ENCODE measurements at places on chromosomes 5 and 9.

- DNase-seq = no peak
Observed at GRCh38 chr9:89640801-89641200, 36.0 kb downstream of the GADD45G start.

GRCh38 chr9:89465001-89465451 lies 32.9 kb downstream of the SEMA4D start:
- no peak for DNase-seq

DNA sequence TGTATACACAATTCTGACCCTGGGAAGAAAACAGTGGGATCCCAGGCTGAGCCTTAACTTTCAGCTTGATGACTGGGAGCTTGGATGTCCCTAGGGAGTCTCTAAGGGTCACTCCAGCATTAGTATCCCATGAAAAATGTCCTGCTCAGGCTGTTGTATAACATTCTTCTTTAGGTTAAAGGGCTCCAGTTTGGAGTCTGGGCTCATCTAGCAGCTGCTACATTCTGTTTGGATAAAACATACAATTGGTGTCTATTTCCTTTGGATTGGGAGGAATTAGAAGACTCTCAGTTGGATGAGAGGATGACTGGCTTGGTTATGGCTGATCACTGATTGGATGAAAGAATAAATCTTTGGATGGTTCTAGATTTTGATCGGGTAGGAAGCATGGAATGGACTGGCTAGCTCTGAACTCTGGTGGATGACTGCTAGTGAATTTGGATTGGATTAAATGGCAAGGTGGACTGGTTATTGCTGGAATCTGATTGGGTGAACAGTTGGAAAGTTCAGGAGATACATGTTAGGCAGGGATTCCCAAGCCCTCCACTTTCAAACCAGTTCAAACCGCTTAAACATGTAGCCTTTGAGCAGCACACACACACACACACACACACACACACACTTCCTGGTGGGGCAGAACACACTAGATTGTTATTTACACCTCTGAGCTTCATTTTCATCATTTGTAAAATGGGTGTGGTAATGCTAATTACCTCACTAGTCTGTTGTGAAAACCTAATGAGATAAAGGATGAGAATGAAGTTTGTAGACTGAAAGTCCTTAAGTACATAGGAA lies 7.1 kb upstream of the MYOZ3 start:
- no peak for DNase-seq

DNA sequence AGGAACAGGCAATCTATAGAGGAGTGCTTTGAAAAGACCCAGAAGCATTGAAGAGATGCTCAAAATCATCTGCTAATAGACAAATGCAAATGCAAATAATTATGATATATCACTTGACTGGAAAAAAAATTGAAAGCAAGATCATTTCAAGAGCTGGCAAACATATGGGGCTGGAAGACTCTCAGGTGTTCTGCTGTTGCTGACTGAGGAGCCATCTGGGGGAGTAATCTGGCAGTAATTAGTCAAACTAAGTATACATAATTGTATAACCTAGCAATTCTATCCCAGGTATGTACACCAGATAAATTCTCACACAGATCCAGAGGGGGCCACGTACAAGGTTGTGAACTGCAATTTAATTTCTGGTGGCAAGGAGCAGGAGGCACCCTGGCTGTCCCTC lies 4.6 kb upstream of the HMHB1 start:
- DNase-seq = no peak

- DNase-seq = no peak
Observed at GRCh38 chr5:163407034-163407655, 30.2 kb upstream of the CCNG1 start.

- no peak for DNase-seq
Observed at GRCh38 chr5:88556406-88556805, 287.8 kb upstream of the TMEM161B start.

GRCh38 chr9:91273853-91274552 lies 87.7 kb downstream of the AUH start:
- DNase-seq = no peak

DNA sequence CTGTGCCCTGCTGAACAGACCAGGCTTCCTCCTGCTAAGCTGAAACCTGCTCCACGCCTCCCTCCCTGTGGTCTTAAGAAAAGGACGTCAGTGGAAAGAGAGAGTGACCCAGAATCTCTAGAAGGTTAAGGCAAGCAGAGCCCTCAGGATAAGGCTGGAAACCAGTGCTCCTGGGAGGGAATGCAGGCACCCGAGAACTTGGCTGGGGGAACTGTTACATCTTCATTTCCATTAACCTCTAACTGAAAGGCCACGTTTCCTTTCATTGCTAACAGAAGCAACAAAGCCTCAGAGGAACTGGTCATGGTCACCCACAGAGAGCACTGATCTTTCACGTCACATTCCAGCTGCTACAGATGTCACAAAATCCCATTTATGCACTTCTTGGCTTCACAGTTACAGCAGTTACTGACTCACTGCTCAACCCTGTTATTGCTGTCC lies 26.1 kb upstream of the AKNA start:
- no peak for DNase-seq

DNA sequence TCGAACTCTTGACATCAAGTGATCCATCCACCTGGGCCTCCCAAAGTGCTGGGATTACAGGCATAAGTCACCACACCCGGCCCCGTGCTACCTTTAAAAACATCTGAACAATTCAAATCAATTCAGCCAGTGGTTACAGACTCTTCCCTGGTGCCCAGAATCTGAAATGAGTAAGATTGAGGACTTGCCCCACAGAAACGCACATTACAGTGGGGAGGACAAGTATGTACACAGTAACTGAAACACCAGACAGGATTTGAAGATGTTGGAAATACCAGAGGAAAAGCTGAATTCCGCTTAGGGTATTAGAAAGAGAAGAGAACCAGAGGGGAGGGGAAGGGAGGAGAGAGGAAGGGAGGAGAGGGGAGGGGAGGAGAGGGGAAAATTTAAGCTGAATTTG lies 17.8 kb downstream of the NIM1K start:
- DNase-seq = no peak

DNA sequence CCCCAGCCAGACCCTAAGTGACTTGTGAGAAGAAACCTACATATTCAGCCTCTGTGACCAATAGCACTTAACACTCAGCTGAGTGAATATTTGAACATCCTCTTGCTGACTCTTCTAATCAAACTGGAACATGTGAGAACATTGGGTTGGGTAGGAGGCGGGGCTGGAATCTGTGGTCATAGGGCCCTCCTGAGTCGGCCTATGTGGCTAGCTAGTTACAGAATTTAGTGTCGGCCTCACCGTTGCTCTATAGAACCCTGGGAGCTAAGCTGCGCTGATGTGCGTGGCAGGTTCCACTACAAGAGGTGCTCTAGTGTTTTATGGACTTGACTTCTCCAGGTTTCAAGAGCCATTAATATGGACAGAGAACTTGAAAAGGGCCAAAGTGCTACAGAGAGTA lies 138.8 kb downstream of the DROSHA start:
- no peak for DNase-seq

GRCh38 chr5:169126481-169127021 lies 174.4 kb downstream of the SLIT3 start:
- peak; percentile 34 for DNase-seq

DNA sequence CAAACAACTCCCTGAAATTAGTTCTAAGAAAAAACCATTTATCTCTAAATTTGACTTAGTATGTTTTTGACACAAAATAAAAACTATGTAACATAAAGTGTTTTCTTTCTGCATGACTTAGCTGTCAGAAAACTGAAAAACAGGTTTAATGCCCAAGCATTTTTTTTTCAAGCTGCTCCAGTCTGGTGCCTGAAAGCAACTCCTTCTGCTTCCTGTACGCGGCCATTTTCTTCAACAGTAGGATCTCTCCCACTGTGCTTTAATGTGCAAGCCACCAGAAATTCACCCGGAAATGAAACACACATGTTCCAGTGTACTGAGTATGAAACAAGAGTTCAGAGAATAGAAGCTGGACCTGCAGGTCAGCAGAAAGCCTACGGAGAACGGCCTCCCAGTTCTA lies 161.2 kb downstream of the MED27 start:
- DNase-seq = no peak

DNA sequence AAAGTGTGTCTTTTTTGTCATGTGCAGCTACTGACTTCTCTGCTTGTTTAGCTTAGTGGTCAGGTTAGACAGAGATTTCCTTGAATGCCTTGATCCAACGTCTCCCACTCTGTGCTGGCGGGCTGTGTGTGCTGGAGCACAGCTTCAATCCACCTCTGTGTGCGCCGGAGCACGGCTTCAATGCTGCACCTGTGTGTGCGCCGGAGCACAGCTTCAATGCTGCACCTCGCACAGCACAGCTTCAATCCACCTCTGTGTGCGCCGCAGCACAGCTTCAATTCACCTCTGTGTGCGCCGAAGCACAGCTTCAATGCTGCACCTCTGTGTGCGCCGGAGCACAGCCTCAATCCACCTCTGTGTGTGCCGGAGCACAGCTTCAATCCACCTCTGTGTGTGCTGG lies 69.0 kb upstream of the PHYKPL start:
- DNase-seq = no peak

DNA sequence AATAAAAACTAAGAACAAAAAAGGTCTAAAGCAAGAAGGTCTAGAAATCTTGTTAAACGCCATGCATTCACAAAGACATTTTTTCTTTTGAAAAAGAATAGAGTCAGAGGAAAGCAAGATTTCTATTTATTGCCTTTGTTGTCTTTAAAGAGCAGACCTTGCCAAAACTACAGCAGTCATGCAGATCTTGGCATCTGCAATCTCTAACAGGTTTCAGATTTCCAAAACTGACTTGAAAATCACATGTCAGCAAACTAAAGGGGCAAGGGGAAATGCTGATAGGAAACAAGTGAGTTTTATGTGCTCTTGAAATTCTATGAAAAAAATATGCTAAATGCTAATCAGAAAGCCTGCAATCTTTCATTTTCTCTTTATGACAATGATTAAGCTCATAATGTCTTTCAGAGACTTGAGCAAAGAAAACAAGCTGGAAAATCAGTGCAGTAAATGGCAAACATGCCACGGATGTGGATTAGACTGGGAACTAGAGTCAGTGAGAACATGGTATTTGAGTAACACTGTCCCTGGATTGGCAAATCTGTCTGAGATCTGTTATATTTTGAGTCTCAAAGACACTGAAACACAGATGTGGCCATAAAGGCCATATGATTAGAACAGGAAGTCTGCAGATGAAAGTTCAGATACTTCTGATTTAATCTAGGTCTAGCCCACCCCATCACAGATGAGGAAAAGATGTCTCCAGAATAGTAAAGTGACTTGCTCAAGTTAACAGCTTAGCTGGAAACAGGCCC lies 361.4 kb upstream of the RPS23 start:
- DNase-seq = no peak

DNA sequence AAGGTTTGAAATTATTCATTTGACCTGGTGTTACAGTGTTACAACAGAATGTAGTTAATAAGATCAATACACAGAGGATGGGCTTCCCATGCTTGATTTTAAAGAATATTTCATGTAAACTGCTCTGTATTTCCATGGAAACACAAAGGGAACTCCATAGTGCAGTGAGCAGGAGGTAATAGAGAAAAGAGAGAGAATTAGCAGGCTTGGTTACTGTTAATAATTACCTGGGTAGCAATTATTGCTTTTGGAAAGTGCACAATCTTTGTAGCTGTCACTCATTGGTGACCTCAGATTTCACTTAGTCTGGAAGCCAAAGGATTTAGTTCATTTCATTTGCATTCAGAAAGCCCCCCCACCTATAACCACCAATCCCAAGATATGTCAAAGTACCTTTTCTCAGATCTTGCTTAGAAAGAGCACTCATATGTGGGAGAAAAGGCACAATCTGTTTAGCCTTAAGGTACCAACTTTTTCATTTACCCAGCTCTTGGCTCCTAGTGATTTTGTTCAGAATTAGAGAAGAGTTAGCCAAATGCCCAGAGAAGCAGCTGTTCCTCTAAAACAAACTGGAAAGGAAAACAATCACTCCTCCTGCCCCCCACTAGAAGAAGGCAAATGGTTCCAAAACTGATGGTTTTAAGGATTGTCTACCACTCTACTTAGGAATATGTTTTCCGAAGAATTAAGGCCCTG lies 234.5 kb upstream of the SLC24A2 start:
- no peak for DNase-seq

DNA sequence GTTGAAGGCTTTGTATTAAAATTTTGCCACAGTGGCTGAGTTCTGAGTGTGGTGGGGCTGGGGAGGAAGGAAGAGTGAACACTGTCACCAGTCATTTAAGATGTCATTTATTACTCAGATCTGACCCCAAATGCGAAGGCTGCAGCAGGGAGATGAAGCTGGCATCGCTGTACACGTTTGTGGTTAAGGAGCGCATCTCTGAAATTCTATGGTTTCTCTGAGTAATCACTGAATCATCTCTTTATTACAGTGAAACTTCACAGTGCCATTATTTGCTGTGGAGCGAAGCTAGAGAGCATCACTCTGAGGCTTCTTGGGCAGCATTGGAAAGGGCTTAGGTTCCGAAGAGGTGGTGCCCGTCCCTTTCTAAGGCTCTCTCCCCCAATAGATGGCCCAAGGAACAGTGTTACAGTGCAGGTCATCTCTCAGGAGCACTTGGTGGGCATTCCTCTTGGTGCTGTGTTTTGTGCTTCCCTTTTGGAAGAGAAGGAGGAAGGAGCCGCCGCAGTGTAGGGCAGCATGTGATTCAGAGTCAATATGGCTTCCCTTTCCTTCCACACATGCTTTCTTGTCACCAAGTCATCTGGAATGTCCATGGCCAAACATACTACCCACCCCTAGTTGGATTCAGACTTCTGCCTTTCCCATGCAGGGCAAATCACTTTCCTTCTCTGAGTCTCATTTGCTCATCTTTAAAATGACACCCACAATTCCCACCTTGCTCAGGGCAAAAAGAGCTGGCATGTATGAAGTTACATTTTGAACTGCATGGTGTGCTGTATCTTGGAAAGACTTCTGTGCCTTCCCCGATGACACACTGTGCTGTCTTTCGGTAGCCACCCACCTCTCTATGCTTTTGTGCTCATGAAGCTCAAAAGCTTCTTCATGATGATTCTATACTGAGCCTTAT lies 9.3 kb upstream of the TEX48 start:
- DNase-seq = no peak

DNA sequence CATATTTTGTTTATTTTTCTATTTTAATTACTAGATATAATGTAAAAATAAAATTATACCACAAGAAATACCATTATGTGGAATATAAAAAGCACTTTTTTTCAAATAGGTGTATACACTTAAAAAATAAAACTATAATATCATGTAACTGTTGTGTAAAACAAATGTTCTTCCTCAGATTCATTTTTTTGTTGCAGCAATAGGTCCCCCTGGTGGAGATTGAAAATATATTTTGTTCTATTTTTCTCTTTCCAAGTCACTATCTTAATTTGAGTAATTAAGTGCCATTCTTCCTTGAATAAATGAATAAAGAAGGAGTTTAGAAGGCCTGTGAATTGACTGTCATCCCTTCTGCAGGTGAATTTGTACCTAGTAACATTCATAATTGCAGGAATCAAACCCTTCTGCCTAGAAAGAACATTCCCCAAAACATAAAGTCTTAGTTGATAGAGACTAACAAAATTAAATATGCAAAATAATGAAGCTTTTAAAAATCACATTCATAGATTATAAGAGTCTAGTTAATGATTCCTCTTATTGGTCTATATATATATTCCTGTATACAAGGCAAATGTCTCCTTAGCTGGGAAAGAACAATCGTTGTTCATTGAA lies 23.4 kb downstream of the CETN3 start:
- no peak for DNase-seq
